Sciatic nerve (tissue), 2 donors: ENCODE measurements at places on chromosomes 3 and 15. TPM values are rescaled to one million over a fixed set of nuclear protein-coding genes. Genes with fewer than 3 reads are reported as not detected.

Gene KNG1
- total RNA-seq: not detected

Gene GOLGA8H
- 4.9 TPM for total RNA-seq

Gene SEMA3B
- 390 TPM for total RNA-seq

Gene CCR5
- 3.6 TPM for total RNA-seq

Gene CHDH
- 7.3 TPM for total RNA-seq

DNA sequence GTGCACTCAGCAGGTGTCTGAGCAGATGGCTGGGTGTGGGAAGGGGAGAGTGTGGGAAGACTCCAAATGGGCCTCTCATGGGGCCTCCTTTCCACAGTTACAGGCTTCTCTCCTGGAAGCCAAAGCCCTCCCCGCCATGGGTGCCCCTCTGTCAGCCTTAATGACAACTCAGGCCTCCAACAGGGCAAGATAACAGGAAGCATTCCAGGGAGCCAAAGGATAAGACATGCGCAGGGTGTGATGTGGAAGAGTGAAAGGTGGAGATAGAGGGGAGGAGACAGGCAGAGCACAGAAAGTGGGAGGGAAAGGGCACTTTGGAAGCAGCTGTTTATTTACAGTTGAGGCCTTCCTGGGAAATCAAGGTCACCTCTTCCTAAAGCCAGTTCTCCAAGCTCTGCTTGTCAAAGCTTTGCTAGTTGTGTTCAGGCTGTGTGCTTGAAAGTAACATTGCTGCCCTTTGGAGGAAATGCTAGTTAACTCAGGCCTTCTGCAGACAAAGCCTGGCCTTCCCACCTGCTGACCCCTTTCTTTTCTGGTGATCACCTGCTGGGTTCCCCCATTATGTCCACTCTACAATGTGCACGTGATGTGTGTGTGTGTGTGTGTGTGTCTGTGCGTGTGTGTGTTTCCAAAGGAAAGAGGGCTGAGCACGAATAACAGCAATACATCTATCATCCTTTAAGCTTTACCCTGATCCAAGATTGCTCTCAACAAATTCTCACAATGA is 35.2 kb upstream of the SMAD3 start:
- DNase-seq: no peak

DNA sequence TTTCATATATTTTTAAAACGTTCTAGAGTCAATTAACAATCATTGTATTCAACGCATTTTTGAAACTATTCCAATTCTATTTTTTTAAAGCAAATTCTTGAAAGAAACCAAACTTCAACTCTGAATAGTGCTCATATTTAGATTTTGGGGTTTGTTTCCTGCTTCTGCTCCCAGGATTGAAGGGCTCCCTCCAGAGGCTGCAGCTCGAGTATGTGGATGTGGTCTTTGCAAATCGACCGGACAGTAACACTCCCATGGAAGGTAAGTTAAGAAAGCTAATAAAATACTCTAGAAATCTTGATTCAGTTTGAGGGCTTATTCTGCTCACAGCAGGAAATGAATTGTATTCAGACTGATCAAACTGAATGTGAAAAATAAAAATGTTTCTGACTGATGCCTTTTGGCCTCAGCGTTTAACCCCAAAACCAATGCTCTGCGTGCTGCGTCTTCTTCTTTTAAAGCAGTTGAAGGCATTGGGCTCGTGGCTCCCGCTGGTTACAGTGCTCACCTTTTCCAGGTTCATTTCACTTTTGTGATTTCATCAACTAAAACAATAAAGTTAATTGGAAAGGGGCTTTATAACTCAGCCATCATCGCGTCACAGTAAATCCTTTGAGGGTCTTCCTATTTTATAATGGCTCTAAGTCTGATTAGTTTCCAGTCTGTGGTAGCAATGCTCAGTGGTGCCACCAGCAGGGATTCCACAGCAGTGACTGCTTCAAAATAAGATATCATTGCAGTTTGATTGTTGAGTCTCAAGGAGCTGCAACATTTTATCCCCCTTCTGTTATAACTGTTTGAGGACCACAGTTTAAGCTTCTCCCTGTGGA is 80.1 kb downstream of the SSR3 start:
- no peak for DNase-seq

DNA sequence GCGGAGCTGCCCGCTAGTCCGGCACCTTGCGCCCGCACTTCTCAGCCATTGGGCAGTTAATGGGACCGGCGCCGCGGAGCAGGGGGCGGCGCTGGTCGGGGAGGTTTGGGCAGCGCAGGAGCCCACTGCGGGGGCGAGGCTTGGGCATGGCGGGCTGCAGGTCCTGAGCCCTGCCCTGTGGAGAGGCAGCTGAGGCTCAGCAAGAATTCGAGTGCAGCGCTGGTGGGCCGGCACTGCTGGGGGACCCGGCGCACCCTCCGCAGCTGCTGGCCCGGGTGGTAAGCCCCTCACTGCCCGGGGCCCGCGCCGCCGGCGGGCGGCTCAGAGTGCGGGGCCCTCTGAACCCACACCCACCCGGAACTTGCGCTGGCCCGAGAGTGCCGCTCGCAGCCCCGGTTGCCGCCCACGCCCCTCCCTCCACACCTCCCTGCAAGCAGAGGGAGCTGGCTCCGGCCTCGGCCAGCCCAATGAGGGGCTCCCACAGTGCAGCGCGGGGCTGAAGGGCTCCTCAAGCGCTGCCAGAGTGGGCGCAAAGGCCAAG is 835.0 kb downstream of the TBL1XR1 start:
- no peak for DNase-seq

GRCh38 chr3:4824926-4825325 is 154.3 kb upstream of the BHLHE40 start:
- no peak for DNase-seq

GRCh38 chr3:98003306-98003969 is 31.2 kb upstream of the RIOX2 start:
- DNase-seq: no peak

DNA sequence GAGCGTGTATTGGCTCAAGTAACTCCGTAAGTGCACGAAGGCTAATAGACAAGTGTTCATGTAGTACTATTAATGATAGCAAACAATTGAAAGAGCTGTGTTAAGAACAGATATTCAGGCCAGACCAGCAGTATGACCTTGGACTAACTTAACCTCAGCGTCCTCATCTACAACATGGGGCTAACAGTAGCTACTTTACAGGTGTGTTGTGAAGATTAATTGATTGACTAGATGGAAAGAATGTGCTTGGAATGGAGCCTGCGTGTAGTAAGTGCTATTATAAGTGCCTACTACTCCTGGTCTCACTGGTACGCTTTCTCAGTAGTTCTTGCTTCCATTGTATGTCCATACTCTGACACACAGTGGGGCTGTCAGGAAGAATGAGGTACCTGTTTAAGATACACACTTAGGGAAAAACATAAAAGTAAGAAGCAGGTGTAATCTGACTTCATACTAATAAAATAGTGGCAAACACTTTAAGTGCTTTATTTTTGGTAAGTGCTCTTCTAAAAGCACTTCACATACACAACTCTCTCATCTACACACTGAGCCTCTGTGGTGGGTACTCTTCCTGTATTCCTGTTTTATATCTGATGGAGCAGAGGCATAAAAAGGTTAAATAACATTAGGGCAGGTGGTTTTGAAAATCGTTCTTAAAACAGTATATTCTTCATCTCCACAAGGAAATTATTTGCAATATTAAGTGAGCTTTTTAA is 24.3 kb upstream of the FBXL22 start:
- no peak for DNase-seq

DNA sequence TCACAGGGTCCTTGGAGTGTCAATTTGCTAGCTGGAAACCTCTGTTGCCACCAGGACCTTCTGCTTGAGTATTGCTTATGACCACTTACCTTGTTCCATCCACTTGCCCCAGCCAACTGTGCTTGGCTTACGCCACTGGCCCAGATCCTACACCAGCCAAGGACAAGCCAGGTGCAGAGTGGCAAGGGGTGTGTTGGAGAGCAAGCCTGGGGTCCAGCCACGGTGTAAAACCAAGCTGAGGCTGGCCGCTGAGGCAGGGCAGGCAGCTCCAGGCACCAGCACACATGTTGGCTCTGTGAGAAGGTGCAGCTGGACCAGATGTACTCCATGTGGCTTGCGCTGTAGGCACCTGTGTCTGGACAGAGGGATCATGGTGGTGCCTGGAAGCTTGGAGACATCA is 248.2 kb downstream of the UNC13C start:
- DNase-seq: no peak

- DNase-seq: no peak
Observed at GRCh38 chr3:119279584-119280243, 14.5 kb upstream of the ARHGAP31 start.
